Stimulated activated CD8-positive, alpha-beta memory T cell treated with anti-CD3 and anti-CD28 coated beads, Interleukin-4, amount 100 ng/mL, for 1 hour (primary cell): ENCODE measurements at places on chromosomes 13 and 19.

DNA sequence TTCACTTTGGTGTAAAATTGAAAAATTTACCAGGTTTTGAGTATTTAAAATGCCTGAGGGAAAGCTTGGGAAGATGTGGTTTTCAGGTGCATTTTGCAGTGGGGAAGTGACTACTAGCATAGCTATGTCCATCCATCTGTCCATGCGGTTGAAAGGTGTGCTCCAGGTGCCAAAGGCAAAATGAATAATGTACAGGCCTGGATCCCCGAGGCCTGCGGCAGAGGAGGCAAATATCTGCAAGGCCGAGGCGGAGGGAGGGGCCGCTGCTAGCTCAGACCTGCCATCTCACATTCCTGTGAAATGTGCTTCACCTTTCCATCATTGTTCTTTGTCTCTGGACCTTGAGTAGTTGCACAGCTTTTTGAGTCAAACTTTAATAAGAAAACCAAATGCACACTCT is 65.5 kb downstream of the ERCC5 start:
- DNase-seq = no peak

DNA sequence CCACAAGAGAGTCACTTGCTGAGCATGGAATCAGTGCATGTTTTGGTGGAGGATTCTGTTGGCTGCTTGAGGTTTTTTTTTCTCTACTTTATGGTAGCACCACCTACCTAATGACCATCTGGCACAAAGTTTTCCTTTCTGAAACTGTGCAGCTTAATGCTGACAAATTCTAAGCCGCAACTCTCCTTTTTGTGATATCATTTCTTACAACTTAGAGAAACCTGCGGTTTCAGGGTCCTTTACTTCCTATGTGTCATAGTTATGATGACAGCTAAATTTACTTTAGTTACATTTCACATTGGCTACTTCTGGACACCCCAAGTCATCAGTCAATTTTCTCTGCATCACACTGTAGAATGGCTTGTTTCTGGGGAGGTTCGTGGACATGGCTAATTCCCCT is 115.4 kb upstream of the TMTC4 start:
- DNase-seq = no peak

DNA sequence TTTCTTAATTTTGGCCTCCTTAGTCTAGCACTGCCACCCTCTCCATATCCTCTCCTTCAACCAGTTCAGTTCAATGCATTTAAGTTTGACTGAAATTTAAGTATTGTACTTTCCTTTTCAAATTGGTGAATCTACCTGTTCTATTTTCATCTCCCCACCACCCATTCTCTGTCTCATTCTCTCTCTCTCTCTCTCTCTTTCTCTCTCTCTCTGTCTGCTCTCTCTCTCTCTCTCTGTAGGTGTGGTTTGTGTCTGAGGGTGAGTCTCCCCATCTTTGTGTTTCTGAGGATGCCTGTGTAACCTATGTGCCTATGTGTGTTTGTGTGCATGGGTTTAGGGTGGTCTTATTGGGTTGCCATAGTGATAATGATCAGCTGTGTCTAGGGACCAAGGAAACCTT is 10.1 kb downstream of the PDX1 start:
- DNase-seq = no peak

GRCh38 chr13:85529218-85529594 is 270.0 kb downstream of the SLITRK6 start:
- no peak for DNase-seq

GRCh38 chr13:110257408-110257807 is 49.5 kb downstream of the COL4A1 start:
- no peak for DNase-seq

- peak; percentile 20 for DNase-seq
Measured at GRCh38 chr19:29277102-29277501, 64.2 kb upstream of the UQCRFS1 start.

DNA sequence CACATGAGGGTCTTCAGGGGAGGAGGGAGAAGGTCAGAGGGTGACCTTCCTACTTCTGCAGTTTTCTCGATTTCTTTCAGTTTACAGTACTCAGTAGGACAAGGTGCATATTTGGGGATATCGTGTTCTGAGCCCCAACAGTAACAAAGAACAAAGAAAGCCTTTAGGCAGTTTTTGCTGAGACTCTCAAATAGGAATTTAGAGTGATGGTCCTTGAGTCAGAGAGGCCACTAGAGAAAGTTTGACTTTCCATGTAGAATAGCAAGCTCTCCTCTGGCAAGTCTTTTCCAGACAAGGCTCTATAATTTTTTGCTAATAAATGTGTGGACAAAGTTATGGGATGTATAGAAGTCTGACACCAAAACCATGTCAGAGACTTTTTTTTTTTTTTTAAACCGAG is 194.6 kb downstream of the TM9SF2 start:
- DNase-seq = no peak

- no peak for DNase-seq
Measured at GRCh38 chr13:43792076-43792881, 5.5 kb upstream of the ENOX1 start.

DNA sequence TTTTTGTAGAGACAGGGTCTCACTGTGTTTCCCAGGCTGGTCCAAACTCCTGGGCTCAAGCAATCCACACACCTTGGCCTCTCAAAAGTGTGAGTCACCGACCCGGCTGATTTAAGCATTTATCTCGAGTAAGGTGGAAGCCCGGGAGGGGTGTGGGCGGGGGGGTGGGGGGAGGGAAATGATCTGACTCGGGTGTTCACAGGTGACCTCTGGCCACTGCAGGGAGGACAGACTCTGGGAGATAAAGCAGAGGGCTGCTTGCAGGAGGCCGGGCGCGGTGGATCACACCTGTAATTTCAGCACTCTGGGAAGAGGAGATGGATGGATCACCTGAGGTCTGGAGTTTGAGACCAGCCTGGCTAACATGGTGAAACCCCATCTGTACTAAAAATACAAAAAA is 7.9 kb downstream of the DENND1C start:
- no peak for DNase-seq
